Stimulated activated CD4-positive, alpha-beta T cell treated with anti-CD3 and anti-CD28 coated beads, Interleukin-2, amount 100 ng/mL, for 48 hours (primary cell): ENCODE measurements at places on chromosomes 13 and 19.

DNA sequence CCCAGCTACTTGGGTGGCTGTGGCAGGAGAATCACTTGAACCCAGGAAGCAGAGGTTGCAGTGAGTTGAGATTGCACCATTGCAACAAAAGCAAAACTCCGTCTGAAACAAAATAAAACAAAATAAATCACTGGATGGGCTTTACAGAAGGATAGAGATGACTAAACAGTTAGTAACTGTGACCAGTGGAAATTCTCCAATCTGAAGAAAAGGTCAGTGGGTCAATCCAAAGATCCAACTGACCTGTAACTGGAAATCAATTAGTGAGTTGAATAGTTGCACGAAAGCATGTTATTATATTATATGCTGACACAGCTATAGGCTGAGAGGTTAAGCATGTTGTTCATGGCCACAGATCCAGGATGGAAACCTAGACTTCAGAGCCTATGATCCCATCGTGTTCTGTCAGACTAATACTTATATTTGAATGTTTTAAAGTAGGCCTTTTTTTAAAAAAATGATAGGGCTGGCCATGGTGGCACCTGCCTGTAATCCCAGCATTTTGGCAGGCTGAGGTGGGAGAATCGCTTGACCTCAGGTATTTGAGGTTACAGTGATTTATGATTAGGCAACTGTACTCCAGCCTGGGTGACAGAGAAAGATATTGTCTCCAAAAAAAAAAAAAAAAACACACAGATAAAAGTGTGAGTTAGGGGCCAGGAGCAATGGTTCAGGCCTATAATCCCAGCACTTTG, 1.4 kb downstream of the ECH1 start:
- DNase-seq: no peak

DNA sequence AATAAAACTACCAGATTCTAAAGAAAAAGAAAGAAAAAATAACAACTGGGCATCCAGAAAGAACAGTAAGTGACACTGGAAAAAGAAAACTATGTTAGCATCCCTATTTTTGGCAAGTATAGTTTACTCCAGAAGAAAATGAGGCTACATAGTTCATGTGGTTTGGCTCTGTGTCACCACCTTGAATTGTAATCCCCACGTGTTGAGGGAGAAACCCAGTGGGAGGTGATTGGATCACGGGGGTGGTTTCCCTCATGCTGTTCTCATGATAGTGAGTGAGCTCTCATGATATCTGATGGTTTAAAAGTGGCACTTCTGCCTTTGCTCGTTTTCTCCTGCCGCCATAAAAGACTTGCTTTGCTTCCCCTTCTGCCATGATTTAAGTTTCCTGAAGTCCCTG, 76.9 kb downstream of the ITGBL1 start:
- DNase-seq: no peak

GRCh38 chr13:37385248-37385647, 213.3 kb downstream of the POSTN start:
- DNase-seq: no peak

DNA sequence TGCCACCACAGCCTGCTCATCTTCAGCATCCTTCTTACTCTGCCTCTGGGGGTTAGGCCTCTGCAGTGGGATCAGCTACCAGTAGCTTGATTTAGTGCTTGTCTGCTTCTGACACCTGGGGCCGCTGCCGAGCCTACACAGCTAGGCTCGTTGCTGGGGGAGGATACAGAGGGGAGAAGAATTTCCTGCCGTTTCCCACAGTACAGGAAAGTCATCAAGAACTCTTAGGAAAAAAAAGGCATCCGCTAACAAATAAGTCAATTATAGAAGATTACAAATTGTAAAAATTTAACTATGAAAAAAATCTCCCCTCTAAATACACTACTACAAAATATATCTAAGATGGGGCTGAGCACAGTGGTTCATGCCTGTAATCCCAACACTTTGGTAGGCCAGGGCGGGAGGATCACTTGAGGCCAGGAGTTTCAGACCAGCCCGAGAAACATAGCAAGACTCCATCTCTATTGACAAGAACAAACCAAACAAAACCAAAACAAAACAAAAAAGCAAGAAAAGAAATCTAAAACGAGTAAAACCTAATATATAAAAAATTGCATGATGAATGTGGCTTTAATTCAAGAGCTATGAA, 26.7 kb downstream of the LATS2 start:
- no peak for DNase-seq

- no peak for DNase-seq
These were observed 516.0 kb downstream of the DCT start for GRCh38 chr13:93963266-93964145.

- no peak for DNase-seq
These were observed 1.1 kb upstream of the NR2F6 start for GRCh38 chr19:17246681-17247425.

GRCh38 chr13:68888832-68889231, 1218.8 kb upstream of the ATXN8OS start:
- DNase-seq: no peak

GRCh38 chr19:1259876-1260748, 9.0 kb upstream of the CIRBP start:
- no peak for DNase-seq
